ENCODE measurements at places on chromosomes 13 and 19. TPM values are rescaled to one million over a fixed set of nuclear protein-coding genes. Genes with fewer than 3 reads are reported as not detected.

KIR2DL3 gene
- polyA plus RNA-seq = not detected

FAM124A gene
- 1.6 TPM for polyA plus RNA-seq

CD22 gene
- 0.34 TPM for polyA plus RNA-seq

TLE6 gene
- not detected for polyA plus RNA-seq

SLC44A2 gene
- polyA plus RNA-seq = 137 TPM

CEACAM1 gene
- 3.8 TPM for polyA plus RNA-seq

MBD3L2 gene
- polyA plus RNA-seq = not detected

ODAD3 gene
- polyA plus RNA-seq = 0.16 TPM
